HL-60 (cell line): ENCODE measurements at places on chromosomes 5 and 9.

DNA sequence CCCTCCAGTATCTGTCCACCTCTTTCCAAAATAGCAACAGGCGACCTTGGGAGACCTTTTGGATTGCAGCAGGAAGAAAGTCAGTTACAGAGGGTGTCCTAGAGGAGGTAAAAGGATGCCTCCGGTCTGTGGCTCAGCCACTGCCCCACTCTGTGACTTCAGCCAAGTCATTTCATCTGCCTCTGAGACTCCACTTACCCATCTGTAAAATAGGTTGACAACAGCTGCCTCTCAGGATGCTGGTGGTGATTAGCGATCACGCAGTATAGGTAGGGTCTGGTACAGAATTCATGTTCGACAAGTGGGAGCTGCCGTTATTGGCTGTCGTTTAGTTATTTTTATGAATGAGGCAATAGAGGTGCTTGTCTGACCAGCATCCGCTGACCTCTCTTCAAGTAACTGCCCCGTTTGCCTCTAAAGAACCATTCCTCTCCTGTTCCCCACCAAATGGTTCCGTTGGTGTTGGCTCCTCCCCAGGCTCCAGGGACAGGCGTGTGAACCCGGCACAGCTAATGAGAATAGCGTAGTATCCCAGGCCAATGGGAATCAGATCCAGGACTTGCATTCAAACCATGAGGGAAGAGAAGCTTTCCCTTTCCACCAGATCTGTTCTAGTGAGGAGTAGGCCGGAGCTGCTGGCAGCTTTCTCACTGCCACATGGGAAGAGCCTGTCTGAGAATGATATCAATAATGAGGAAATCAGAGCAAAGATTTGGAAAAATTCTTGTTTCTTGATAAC, 64.1 kb downstream of the SMIM23 start:
- DNase-seq, result no peak

- DNase-seq, result no peak
Measured at GRCh38 chr5:57953792-57954191, 471.2 kb upstream of the ACTBL2 start.

- no peak for DNase-seq
Measured at GRCh38 chr5:174010365-174010764, 21.4 kb downstream of the C5orf47 start.

DNA sequence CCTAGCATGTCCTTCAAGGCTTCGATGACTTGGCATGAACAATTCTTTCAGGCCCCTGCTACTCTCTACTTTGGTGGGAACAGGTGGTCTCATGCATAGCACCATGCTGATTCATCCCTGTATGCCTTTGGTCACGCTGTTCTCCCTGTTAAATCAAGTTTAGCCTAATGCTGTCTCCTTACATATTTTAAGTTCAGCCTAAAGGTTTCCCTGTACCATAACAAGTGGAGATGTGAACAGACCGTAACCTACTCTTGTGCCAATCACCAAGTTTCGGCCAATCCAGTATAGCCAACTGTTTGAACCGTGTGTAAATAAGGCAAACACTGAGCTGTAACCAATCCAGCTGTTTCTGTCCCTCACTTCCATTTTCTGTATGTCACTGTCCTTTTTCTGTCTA, 8.0 kb downstream of the GAS1 start:
- DNase-seq, result no peak

- no peak for DNase-seq
Measured at GRCh38 chr5:120088836-120089235, 375.3 kb upstream of the PRR16 start.

GRCh38 chr9:21153336-21154017, 11.8 kb upstream of the IFNW1 start:
- no peak for DNase-seq

- no peak for DNase-seq
Measured at GRCh38 chr5:61019642-61020041, 74.6 kb downstream of the NDUFAF2 start.

- peak; percentile 50 for DNase-seq
Measured at GRCh38 chr5:134436523-134437339, 25.1 kb upstream of the CDKN2AIPNL start.

- DNase-seq, result no peak
Measured at GRCh38 chr5:8907168-8907868, 638.6 kb downstream of the SEMA5A start.

GRCh38 chr9:97985058-97985861, 2.1 kb downstream of the ANP32B start:
- DNase-seq, result peak; percentile 38

GRCh38 chr9:116504893-116505480, 182.1 kb upstream of the TRIM32 start:
- no peak for DNase-seq

GRCh38 chr9:85162822-85163221, 493.3 kb downstream of the NTRK2 start:
- no peak for DNase-seq

- DNase-seq, result no peak
Measured at GRCh38 chr5:31987985-31988710, 186.0 kb downstream of the GOLPH3 start.

DNA sequence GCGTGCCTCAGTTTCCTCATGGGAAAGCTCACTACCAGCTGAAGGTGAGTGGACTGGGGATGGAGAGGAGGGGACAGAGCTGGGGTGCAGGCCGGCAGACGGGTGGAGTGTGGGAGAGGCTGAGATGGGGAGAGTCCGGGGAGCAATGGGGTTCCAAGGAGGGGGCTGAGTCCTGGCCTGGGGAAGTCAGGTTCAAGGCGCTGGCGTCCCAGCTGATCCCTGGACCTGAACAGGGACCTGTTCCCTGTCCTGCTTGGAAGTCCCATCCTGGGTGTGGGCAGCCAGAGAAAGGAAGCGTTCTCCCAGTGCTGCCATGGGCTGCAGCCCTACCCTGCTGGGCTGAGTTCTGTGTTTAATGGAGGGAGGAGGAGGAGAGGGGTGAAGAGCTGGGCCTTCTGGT, 60.9 kb upstream of the GNE start:
- no peak for DNase-seq

DNA sequence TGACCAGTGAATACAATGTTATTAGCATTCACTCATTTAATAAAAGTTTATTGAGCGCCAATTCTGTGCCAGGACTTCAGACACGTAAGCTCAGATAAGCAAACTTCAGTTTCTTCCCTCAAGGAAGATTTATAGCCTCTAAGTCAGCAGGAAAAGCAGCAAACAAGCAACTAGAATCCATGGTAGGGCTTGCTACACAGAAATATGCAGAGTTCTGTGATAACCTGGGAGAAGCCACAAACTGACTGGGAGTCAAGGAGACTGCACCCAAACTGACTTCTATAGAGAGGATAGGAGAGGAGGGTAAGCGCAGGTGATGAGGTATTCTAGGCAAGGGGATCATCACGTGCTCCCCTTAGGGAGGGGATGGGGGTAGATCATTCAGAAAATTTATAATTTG, 1.4 kb upstream of the OGN start:
- DNase-seq, result no peak

DNA sequence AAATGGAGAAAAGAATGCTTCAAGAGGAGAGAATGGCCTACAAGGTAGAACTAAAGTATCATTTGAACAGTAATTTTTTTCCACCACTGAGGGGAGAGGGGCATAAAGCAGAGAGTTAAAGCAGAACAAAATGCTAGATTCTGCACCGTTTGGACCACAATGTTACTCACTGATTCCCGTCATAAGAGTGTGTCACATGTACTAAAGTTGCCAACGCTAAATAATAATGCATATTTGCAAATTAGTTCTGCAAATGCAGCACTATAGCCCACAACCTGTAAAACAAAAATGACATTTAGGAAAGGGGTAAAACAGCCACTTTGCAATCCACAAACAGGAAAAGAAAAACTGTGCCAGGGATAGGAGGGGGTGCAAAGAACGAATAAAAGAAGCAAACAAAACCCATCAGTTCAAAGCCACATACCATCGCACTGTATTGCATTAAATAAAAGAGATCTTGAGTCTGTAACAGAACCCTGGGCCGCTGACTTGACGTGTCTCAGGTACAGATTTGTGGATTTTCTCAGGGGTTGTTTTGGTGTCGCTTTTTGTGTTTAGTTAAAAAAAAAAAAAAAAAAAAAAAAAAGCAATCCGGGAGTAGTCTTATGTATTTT, 7.7 kb upstream of the NFIB start:
- DNase-seq, result no peak

DNA sequence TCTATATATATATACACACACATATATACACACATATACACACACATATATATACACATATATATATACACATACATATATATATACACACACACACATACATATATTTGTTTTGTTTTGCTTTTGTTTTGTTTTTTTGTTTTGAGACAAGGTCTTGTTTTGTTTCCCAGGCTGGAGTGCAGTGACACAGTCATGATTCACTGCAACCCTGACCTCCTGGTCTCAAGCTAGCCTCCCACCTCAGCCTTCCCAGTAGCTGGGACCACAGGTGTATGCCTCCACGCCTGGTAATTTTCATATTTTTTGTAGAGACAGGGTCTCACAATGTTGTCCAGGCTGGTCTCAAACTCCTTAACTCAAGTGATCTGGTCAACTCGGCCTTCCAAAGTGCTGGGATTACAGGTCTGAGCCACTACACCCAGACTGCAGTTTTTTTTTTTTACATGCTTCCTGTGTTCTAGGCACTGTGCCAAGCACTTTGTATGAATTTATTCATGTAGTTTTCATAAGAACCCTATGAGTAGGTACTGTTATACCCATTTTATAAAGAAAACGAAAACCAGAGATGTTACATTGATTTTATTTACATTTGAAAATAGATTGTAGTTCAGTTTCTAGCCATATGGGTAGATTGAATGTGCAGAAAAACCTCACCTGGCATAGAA, 120.7 kb downstream of the PBX3 start:
- DNase-seq, result no peak

DNA sequence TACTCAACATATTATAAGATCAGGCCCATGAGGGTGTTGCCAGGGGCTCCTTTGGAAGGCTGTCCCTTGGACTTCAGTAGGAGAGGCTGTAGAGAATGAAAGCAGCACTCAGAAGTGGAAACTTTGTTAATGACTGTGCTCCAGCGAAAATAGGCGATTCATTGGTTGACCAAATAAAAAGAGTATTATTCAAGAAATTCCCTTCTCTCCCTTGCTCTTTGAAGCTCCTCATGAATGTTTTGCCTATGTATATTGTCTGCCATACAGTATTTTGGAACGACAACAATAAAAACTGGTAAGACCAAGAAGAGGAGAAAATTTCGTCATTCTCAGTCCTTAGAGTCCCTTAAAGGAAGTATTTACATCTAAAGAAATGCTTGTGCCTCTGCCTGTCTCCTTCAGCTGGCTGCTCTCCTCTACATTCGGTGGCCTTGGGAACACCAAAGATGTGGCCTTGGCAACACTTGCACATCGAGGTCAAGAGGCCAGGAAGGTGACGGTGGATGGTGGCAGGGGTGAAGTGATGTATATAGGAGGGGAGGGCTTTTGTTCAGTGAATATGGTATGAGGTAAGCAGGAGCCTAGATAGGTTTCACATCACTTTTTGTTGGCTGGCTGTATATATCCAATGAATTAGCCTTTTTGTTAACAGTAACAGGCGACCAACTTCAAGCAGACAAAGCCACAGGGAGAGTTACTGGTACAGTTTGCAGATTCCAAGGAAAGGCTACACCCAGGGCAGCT, 95.0 kb upstream of the ACTBL2 start:
- no peak for DNase-seq
